Cardiac muscle cell (in vitro differentiated cells and primary cell): ENCODE measurements at places on chromosomes 16 and 17. TPM values are rescaled to one million over a fixed set of nuclear protein-coding genes. Genes with fewer than 3 reads are reported as not detected.

The UBALD1 gene
- 33.6 and 42.9 TPM in 2 replicates for total RNA-seq

The VAT1 gene
- total RNA-seq = 264 and 312 TPM in 2 replicates

The CYGB gene
- total RNA-seq = 7.4 and 10.3 TPM in 2 replicates

The TOX3 gene
- 0.04 and 0.24 TPM in 2 replicates for total RNA-seq

The KRTAP4-6 gene
- not detected in 2 replicates for total RNA-seq

The C1QTNF8 gene
- total RNA-seq = 0.15 TPM in 1 of 2 replicates, not detected in the other
